ENCODE measurements at places on chromosomes 11 and 22. TPM values are rescaled to one million over a fixed set of nuclear protein-coding genes. Genes with fewer than 3 reads are reported as not detected.

DNA sequence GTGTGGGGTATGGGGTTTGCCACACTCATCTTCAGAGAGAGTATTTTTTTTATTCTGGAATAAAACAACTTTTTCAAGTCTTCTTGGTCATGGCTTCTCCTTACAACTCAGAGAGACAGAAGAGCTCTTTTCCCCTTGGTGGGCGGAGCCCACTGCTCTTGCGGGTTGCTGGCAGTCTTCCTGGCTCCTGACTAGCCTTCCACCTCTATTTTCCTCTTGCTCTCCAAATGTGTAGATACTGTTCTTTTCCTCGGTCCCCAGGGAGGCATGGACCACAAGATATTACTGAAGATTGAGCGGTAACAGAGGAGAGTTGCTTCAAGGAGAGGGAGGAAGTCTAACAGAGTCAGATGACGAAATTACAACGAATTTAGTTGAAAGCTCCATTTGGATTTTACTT, 210.6 kb downstream of the NTM start:
- no peak for DNase-seq

- no peak for DNase-seq
Measured at GRCh38 chr11:72234920-72235319, 9.1 kb downstream of the PHOX2A start.

DNA sequence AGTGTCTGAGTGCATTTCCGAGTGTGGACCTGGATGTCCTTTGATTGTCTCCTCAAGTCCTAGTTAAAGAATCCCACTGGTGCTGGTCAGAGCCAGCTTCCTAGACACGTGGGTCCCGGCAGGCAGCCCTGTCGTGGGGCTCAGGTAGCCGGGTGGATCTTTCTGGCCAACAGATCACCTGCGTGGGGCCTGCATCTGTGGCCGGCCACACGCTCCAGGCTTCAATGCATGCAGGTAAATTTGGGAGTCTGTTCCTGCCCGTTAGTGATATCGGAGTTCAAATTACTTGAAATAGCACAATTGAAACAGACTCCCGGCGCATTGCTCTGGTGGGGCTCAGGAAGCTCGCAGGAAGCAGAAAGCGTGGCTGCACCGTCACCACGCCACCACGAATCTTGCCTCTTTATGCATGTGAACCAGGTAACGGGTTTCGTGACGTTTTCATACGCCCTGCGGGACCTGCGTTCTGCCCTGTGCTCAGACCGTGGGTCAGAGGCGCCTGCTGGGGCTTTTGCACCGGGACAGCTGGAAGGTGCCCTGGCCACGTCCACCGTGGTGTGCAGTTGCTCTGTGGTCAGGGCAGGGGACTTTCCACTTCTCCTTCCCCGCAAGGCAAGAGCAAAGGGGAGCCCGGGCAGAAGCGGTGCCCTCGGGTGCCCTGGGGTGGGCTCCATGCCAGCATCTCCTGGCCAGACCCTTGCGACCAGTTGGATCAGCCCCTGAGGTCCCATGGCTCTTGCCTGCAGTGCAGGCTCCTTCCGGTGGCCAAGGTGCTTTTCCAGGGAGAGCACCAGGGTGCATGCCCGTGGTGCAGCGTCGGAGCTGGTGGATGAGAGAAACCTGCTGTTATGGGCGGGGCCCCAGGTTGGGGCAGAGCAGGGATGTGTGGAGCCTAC, 803.5 kb downstream of the BRD1 start:
- no peak for DNase-seq

GRCh38 chr11:19173004-19173689, 28.6 kb downstream of the CSRP3 start:
- DNase-seq, result no peak

- DNase-seq, result no peak
Measured at GRCh38 chr11:124830749-124831148, 30.5 kb upstream of the MSANTD2 start.

GRCh38 chr22:38886333-38886732, 14.3 kb upstream of the CBX6 start:
- DNase-seq, result no peak

DNA sequence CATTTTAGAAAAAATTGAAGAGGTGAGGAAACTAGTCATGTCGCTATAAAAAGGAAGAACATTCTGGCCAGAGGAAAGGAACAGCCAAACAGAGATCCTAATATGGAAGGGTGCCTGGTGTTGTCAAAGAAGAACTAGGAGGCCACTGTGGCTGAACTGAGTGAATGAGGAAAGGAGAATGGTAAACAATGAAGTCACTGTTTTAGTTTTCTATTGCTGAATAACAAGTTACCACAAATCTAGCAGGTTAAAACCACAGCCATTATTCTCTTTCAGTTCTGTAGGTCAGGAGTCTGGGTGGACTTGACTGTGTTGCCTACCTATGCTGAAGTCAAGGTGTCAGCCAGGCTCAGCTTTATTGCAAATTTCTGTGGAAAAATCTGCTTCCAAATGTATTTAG, 549.3 kb upstream of the CCDC90B start:
- DNase-seq, result no peak

DNA sequence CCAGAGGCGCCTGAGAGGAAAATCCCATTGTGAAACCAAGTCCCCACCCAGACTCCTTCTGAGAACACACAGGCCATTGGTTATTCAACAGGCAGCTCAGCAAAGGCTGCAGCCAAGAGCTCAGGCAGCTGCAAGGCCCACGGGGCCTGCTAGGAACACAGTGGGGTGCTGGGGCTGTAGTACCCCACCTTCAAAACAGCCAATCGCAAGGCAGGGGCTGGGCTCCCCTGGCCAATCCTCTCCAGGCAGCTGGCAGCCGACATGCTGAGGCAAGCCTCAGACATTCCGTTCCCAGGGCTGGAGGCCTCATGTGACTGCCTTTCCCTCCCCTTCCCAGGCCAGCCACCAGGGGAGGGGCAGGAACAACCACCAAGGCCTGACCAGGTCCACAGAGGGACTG, 6.6 kb downstream of the PRODH start:
- DNase-seq, result no peak

DNA sequence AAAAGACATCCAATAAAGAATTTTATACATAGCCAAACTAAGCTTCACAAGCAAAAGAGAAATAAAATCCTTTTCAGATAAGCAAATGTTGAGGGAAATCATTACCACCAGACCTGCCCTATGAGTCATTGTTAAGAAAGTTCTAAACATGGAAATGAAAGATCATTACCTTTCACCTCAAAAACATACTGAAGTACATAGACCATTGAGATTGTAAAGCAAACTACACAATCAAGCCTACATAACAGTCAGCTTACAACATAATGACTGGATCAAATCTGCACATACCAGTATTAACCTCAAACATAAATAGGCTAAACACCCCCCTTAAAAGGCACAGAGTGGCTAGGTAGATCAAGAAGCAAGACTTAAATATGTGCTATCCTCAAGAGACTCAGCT, 501.0 kb upstream of the LUZP2 start:
- DNase-seq, result no peak

- DNase-seq, result peak; percentile 92
Measured at GRCh38 chr11:44634401-44635281, 69.2 kb downstream of the CD82 start.

DNA sequence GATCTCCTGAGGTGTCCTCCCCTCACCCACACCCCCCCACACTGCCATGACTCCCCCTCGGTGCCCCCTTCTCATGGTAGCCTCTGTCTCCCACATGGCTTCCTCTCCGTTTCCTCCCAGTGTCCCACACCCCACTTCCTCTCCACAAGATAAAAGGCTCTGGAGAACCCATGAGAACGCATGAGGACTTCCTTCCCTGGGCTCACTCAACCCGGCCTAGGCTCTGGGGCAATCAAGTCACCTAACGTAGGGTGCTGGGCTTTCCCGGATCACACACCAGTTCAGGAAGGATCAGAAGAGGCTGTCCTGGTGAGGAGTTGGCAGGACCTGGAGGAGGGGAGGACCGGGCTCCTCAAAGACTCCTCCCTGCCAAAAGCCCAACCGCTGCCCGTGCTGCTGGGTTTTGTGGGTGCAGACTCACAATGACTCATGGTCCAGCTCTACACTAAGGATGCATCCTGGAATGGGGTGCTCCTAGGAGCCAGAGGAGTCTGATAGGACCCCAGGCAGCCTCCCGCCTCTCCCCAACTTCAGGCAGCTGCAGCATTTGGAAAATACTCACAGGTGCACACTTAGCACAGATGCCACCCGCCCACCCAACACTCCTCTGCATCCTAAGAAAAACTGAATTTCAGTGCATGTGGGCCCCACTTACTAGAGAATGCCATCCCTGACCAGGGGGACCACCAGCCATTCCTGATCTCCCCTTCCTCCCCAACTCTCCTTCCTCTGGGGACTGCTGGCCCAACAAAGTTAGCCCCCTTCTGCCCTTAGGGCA, 21.0 kb downstream of the SLC22A12 start:
- no peak for DNase-seq

- no peak for DNase-seq
Measured at GRCh38 chr11:126949066-126949891, 51.3 kb downstream of the KIRREL3 start.

DNA sequence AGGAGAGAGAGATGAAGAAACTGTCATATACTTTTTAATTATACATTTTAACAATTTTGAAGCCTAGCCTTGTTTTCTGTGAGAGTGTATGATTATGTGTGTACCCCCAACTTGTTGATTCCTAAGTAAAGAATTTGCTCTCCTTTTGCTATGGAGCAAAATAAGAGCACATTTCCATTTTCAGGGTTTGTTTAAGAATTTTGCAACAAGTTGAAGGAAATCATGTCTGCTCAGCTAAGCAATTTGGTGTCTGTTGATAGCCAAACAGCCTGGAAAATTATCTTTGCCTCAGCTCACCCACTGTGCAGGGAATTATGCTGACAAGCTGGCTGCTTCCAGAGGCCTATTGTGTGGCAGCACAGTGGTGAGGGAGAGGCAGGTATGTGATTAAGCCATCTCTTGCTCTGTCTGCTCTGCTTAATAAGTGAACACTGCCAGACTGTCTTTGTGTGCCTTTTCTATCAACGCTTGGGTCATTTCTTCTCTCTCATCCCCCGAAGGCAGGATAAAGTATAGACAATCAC, 135.1 kb upstream of the TTC12 start:
- no peak for DNase-seq

GRCh38 chr11:103091064-103091800, 728 bp downstream of the DCUN1D5 start:
- peak; percentile 36 for DNase-seq

- DNase-seq, result no peak
Measured at GRCh38 chr11:72483412-72484186, 49.3 kb upstream of the CLPB start.

- no peak for DNase-seq
Measured at GRCh38 chr11:73862986-73863385, 13.7 kb downstream of the COA4 start.

The PRPF19 gene
- 42.3 TPM for total RNA-seq

The CRYBB3 gene
- not detected for total RNA-seq

The SCGB1D2 gene
- not detected for total RNA-seq

The OR6A2 gene
- 0.08 TPM for total RNA-seq

All from left cardiac atrium (tissue), 4 donors.